Hair follicular keratinocyte (primary cell): ENCODE measurements at places on chromosomes 5 and 9. TPM values are rescaled to one million over a fixed set of nuclear protein-coding genes. Genes with fewer than 3 reads are reported as not detected.

LHX3 gene
- not detected in 2 replicates for total RNA-seq

ASTN2 gene
- total RNA-seq: 0.08 and 0.15 TPM in 2 replicates

CARTPT gene
- total RNA-seq: not detected in 2 replicates

ANKRD31 gene
- total RNA-seq: under 0.01 TPM in 1 of 2 replicates, not detected in the other

DMGDH gene
- total RNA-seq: not detected in 2 replicates

GFPT2 gene
- total RNA-seq: 0.39 and 5.1 TPM in 2 replicates

CORO2A gene
- 21.3 and 22.3 TPM in 2 replicates for total RNA-seq

OR2S2 gene
- not detected in 2 replicates for total RNA-seq

ADAMTS6 gene
- total RNA-seq: 22.0 and 24.4 TPM in 2 replicates

RELL2 gene
- total RNA-seq: 5.6 and 15.1 TPM in 2 replicates

RGS14 gene
- total RNA-seq: 15.5 and 17.8 TPM in 2 replicates

SLC6A19 gene
- total RNA-seq: not detected in 2 replicates

SPAAR gene
- total RNA-seq: not detected in 2 replicates

IGFBPL1 gene
- not detected in 2 replicates for total RNA-seq

ANKRD34B gene
- not detected in 2 replicates for total RNA-seq

PSIP1 gene
- total RNA-seq: 13.8 and 27.9 TPM in 2 replicates

AOPEP gene
- total RNA-seq: 14.6 and 25.6 TPM in 2 replicates

SLC1A3 gene
- 10.5 and 12.2 TPM in 2 replicates for total RNA-seq

BASP1 gene
- 154 and 155 TPM in 2 replicates for total RNA-seq

FAM151B gene
- 0.19 and 1.2 TPM in 2 replicates for total RNA-seq

PKN3 gene
- total RNA-seq: 4.8 and 7.6 TPM in 2 replicates

NIM1K gene
- total RNA-seq: 0.08 TPM in 1 of 2 replicates, not detected in the other

ADRA1B gene
- total RNA-seq: 0.78 and 1.1 TPM in 2 replicates

WNT8A gene
- not detected in 2 replicates for total RNA-seq

ZFP2 gene
- 0.23 TPM in 1 of 2 replicates, not detected in the other for total RNA-seq

NMUR2 gene
- total RNA-seq: not detected in 2 replicates

CDKN2A gene
- total RNA-seq: 47.6 and 65.5 TPM in 2 replicates

OSMR gene
- 27.3 and 42.9 TPM in 2 replicates for total RNA-seq

COL23A1 gene
- 0.16 TPM in 1 of 2 replicates, not detected in the other for total RNA-seq

LRRC19 gene
- total RNA-seq: 0.23 TPM in 1 of 2 replicates, not detected in the other

C9 gene
- total RNA-seq: 0.08 TPM in 1 of 2 replicates, not detected in the other

FAM219A gene
- 8.5 and 10.7 TPM in 2 replicates for total RNA-seq

IRX2 gene
- total RNA-seq: 32.3 and 41.1 TPM in 2 replicates

ARSI gene
- total RNA-seq: 12.7 and 16.7 TPM in 2 replicates

FOXD1 gene
- 3.3 and 6.6 TPM in 2 replicates for total RNA-seq

OR2Y1 gene
- not detected in 2 replicates for total RNA-seq

RASGRF2 gene
- under 0.01 and 0.15 TPM in 2 replicates for total RNA-seq

GABRG2 gene
- total RNA-seq: not detected in 2 replicates

KCNMB1 gene
- total RNA-seq: not detected in 2 replicates

AGXT2 gene
- not detected in 2 replicates for total RNA-seq

WNK2 gene
- not detected in 2 replicates for total RNA-seq

PCDHB15 gene
- 0.04 and 0.08 TPM in 2 replicates for total RNA-seq

TPD52L3 gene
- not detected in 2 replicates for total RNA-seq

TTC39B gene
- 10.2 and 10.8 TPM in 2 replicates for total RNA-seq

KIF27 gene
- 1.4 and 2.3 TPM in 2 replicates for total RNA-seq
